Natural killer cell treated with Interleukin-12 subunit alpha and Interleukin-12 subunit beta and Interleukin-15 and Interleukin-18, amount 100 ng/mL, for 72 hours (primary cell): ENCODE measurements at places on chromosomes 2 and 18. TPM values are rescaled to one million over a fixed set of nuclear protein-coding genes. Genes with fewer than 3 reads are reported as not detected.
A peak's percentile ranks its signal among the peaks of the same experiment; 100 is the strongest.

Gene SH3BP4
- not detected for total RNA-seq

DNA sequence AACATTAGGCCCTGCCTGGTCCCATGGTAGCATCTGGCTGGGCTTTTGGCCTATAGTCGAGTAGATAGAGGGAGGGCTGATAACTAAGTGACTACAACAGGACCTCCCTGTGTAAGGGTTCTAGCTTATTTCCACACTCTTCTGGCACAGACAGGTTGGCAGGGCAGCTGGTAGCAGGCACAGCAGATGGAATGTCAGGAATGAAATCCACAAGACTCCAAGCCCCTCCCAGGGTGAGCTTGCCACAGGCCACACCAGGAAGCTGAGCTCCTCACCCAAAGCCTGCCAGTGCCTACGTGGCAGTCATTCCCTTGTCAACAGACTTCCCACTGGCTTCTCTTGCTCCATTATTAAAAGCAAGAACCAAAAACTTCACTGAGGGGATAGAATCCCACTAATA, 20.7 kb upstream of the C1QL2 start:
- DNase-seq, result no peak
- no peak overlapping the region for H3K4me3 ChIP-seq
- no peaks in the 10 kb centered on the region for H3K27me3 ChIP-seq
- H3K4me1 ChIP-seq, result no peaks in the 10 kb centered on the region
- no peaks in the 10 kb centered on the region for H3K36me3 ChIP-seq

GRCh38 chr2:205386109-205386508, 296.2 kb upstream of the NRP2 start:
- no peaks in the 10 kb centered on the region for H3K36me3 ChIP-seq
- H3K27ac ChIP-seq, result no peak overlapping the region
- DNase-seq, result no peak
- H3K4me1 ChIP-seq, result no peaks in the 10 kb centered on the region

Gene SMYD1
- not detected for total RNA-seq

GRCh38 chr18:70195852-70196434, 9.5 kb downstream of the RTTN start:
- no peak for DNase-seq
- no peaks in the 10 kb centered on the region for H3K27me3 ChIP-seq
- H3K4me1 ChIP-seq, result peaks cover 40% of the 10 kb centered on the region
- H3K36me3 ChIP-seq, result peaks cover 23% of the 10 kb centered on the region
- peak overlapping the region; percentile 68 for H3K27ac ChIP-seq
- H3K4me3 ChIP-seq, result peak overlapping the region; percentile 66

Gene FIGN
- not detected for total RNA-seq

Gene CFAP221
- not detected for total RNA-seq

DNA sequence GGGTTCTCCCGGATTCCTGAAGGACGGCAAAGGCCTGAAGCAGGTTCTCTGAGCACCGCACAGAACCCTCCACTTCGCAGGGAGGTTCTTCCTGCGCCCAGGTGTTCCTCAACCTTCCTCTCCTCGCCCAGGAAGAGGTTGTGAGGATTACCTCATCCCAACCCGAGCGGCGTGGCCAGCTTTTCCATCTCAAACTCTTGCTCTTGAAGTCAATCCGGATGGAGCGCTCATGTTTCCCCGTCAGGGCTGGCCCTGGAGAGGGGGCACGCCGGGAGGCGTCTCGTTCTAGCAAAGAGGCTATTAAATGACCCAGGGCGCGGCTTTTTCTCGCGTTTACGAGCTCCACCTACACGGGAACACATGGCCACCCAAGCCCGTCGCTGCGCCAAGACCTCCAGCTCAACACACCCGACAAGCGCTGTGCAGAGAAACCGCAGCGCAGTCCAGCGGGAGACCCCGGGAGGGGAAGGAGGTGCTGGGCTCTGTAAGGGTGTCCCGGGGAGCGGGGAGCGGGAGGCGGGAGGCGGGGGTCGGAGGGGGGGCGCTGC, 540 bp upstream of the RAB10 start:
- peaks cover 30% of the 10 kb centered on the region for H3K4me1 ChIP-seq
- H3K27ac ChIP-seq, result peak overlapping the region; percentile 82
- peaks cover 15% of the 10 kb centered on the region for H3K36me3 ChIP-seq

Gene GBX2
- not detected for total RNA-seq

- no peak overlapping the region for H3K27ac ChIP-seq
- DNase-seq, result no peak
- no peaks in the 10 kb centered on the region for H3K36me3 ChIP-seq
- peaks cover 5% of the 10 kb centered on the region for H3K27me3 ChIP-seq
- no peak overlapping the region for H3K4me3 ChIP-seq
Observed at GRCh38 chr18:25825979-25826776, 264.2 kb downstream of the SS18 start.

Gene RESP18
- total RNA-seq, result not detected

Gene NYAP2
- total RNA-seq, result not detected

- H3K27me3 ChIP-seq, result peaks cover 42% of the 10 kb centered on the region
- no peak for DNase-seq
- H3K4me1 ChIP-seq, result no peaks in the 10 kb centered on the region
- no peak overlapping the region for H3K4me3 ChIP-seq
- no peaks in the 10 kb centered on the region for H3K36me3 ChIP-seq
- no peak overlapping the region for H3K27ac ChIP-seq
Observed at GRCh38 chr2:236179236-236180075, 11.3 kb upstream of the GBX2 start.

Gene SERPINB11
- total RNA-seq, result not detected

DNA sequence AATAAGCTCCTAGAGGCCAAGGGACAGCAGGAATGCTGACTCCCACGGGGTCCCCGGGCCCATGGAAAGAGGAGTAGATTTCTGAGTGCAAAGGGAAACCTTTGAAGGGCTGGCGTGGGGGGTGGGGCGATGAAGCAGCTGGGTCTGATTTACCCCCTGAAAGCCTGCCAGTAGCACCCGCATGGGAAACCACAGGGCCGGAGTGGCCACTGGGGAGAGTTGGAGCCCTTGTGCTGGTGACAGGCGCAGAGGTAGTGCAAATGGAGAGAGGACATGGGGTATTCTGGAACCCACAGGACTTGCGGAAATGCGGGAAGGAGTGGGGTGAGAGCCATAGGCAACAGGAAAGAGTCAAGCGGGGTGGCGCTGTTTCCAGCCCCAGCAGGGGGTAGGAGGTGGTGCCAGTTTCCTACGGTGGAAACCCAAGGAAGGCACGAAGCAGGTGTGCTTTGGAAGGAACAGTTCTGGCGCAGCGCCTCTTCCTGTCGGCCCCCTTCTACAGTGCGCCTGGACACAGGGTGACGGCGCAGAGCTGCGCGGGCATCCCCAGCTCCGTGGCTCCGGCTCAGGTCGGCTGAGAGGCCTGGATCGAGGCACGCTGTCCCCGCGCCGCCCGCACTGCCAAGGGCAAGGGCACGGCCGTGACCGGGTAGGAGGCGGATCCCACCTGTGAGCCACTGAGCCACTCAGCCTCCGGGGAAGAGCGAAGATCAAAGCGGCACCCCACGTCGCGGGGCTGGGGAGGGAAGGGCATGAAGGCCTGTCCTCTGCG, 149.0 kb upstream of the GLI2 start:
- no peak overlapping the region for H3K4me3 ChIP-seq
- no peaks in the 10 kb centered on the region for H3K36me3 ChIP-seq
- no peak overlapping the region for H3K27ac ChIP-seq
- no peak for DNase-seq

DNA sequence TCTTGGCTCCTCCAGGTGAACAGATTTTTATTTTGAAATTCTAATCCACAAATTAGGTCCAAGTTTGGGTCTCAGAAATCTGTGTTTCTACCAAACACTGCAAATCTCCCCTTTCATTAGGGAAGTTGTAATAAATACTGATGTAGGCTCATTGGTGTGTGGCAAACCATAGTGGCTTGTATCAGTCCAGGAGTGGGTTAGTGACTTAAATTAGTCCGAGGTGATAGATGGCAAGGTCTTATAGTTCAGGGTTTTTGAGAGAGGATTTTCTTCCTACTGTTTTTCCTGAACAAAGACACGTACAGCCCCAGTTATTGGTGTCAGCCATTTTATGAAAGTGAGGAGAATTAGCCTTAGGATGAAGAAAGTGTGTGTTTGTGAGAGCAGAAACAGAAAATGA, 74.6 kb downstream of the RPRM start:
- no peaks in the 10 kb centered on the region for H3K27me3 ChIP-seq
- H3K4me1 ChIP-seq, result no peaks in the 10 kb centered on the region
- H3K36me3 ChIP-seq, result no peaks in the 10 kb centered on the region
- no peak overlapping the region for H3K4me3 ChIP-seq

GRCh38 chr2:16548036-16548435, 117.6 kb downstream of the CYRIA start:
- H3K36me3 ChIP-seq, result no peaks in the 10 kb centered on the region
- no peaks in the 10 kb centered on the region for H3K27me3 ChIP-seq
- no peak overlapping the region for H3K4me3 ChIP-seq
- no peak overlapping the region for H3K27ac ChIP-seq
- no peaks in the 10 kb centered on the region for H3K4me1 ChIP-seq

GRCh38 chr2:170680172-170680941, 34.8 kb upstream of the SP5 start:
- no peak overlapping the region for H3K4me3 ChIP-seq
- no peak overlapping the region for H3K27ac ChIP-seq
- no peaks in the 10 kb centered on the region for H3K36me3 ChIP-seq
- H3K4me1 ChIP-seq, result no peaks in the 10 kb centered on the region
- no peak for DNase-seq

Gene MC4R
- not detected for total RNA-seq

Gene IGFBP5
- not detected for total RNA-seq

DNA sequence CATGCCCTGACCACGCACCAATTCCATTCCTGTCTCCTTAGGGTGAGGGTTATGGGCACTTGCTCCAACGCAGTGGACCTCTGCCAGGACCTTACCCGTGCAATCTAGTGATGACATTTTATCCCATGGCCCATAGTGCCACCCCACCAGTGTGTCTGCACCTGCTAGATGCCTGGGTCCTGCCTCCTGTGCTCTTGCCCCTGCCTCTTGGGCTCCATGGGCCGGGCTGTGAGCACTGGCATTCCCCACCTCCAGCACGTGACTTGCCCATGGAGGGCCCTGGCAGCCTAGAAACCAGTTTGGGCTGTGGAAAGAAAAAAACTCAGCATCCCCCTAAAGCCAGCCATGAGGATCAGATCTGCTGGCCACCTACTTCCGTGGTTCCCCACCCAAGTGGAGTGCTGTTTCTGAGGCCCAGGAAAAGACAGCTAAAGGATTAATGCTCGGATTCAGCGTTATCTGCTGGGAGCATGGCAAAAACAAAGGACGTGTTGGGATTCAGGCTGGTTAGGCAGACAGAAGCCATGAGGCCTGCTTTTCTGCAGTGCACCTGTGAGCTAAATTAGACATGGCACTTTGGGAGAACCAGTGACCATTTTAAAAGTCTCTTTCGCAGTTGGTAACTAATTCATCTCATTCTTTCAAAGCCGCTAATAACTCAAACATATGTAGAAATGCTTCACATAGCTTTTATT, 129.2 kb downstream of the ALPK2 start:
- no peaks in the 10 kb centered on the region for H3K36me3 ChIP-seq
- H3K4me1 ChIP-seq, result no peaks in the 10 kb centered on the region
- no peak overlapping the region for H3K27ac ChIP-seq
- H3K27me3 ChIP-seq, result peaks cover 28% of the 10 kb centered on the region
- no peak for DNase-seq
- no peak overlapping the region for H3K4me3 ChIP-seq

DNA sequence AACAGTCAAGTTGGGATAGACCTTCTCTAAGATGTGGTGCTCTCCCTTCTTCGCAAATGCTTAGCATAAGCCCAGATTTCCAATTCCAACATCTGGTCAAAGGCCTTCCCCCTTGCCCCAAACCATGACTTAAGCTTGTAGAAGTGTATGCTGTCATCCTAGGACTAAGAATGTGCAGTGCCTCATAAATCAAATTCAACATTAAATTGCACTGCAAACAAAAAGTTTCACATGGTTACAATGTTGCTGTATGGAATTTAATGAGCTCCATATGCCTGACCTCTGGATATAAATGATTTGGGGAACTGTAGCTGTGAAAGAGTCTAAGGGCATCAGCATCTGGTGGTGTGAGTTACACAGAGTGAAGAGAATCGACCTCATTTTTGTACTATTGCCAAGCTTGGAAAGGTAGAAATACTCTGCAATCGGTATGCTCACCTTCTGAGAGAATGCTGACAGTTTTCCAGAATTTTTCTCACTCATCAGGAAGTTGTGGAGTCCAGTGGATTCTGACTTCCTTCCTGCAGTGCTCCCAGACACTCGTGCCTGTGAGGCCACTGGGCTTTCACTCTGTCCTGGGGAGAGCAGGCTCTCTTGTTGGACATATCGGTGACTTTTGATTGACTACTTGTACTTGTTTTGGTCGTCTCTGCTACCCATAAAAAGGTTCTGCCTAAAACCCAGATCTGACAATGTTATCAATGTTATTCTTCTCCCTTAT, 40.6 kb downstream of the FASTKD2 start:
- no peak for DNase-seq
- no peaks in the 10 kb centered on the region for H3K27me3 ChIP-seq
- H3K4me1 ChIP-seq, result no peaks in the 10 kb centered on the region

- H3K27ac ChIP-seq, result no peak overlapping the region
- H3K4me3 ChIP-seq, result no peak overlapping the region
- H3K36me3 ChIP-seq, result no peaks in the 10 kb centered on the region
- H3K4me1 ChIP-seq, result no peaks in the 10 kb centered on the region
Observed at GRCh38 chr2:205695460-205695991, 13.2 kb downstream of the NRP2 start.

GRCh38 chr2:113021312-113021711, 16.1 kb downstream of the IL36A start:
- peaks cover 6% of the 10 kb centered on the region for H3K36me3 ChIP-seq
- DNase-seq, result no peak
- no peaks in the 10 kb centered on the region for H3K4me1 ChIP-seq
- no peak overlapping the region for H3K27ac ChIP-seq
- no peak overlapping the region for H3K4me3 ChIP-seq

Gene POTEJ
- not detected for total RNA-seq

- no peaks in the 10 kb centered on the region for H3K27me3 ChIP-seq
- H3K4me3 ChIP-seq, result no peak overlapping the region
Observed at GRCh38 chr2:8090748-8091700, 590.8 kb upstream of the ID2 start.

Gene MOGAT1
- total RNA-seq, result not detected

DNA sequence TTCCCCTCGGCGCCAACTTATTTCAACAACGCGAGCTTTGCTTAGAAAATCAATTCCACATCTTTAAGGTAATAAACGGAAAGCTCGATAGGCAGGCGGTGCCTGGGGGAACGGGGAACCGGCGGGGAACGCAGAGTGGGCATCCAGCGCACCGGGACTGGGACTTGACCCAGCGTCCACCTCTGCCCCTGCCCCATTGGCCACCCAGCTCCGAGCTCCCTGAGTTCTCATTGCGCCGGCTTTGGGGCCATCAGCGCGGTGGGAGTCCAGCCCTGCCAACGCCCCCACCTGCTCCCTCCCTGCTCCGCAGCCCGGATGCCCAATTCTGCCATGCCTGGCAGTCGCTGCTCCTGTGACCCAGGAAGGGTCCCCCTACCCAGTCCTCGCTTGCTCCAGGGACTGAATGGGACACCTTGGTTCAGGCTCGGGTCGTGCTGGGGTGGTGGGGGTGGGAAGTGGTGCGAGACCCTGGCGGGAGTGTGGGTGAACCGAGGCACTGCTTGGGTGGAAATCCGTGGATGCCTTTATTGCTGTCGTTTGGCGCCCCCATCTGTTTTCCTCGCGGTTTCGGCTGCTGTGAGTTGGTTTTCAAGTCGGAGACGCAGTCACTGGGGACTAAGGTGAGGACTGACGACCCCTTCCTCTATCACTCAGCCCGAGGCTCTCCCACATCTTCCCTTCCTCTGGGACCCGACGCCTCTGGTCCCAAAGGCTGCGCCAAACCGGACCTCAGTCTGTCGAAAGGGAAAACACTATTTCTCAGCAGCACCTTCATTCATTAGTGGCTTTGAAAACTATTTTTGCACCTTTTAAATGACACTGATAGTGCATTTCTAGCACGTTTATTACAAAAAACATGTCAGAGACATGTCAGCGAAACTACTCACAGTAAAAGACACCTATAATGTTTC, 2.4 kb upstream of the EVX2 start:
- peaks cover 8% of the 10 kb centered on the region for H3K4me1 ChIP-seq
- H3K27ac ChIP-seq, result no peak overlapping the region
- no peak overlapping the region for H3K4me3 ChIP-seq
- H3K27me3 ChIP-seq, result peaks cover 45% of the 10 kb centered on the region

Gene LYG2
- total RNA-seq, result not detected
